CD4-positive, alpha-beta T cell treated with Interleukin-4 for 4 hours (primary cell): ENCODE measurements at places on chromosomes 16 and 17.

DNA sequence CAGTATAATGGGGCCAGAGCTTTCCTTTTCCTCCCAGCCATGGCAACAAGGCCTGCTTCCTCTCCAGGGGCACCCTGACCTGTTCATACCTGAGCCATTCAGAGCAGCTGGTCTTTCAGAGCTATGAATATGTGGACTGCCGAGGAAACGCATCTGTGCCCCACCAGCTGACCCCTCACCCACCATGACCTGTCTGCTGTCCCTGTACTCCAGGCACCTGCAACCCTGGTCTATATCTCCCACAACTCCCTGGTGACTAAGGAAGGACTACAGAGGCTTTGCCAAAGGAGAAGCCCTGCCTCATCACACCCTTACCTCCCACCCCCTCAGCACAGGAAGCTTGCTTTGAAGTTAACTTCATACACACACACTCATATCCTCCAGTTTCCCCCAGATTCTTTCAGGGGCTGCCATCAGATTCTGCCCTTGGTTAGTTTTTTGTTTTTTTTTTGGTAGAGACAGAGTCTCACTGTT lies 6.0 kb downstream of the TMEM106A start:
- no peak for DNase-seq

DNA sequence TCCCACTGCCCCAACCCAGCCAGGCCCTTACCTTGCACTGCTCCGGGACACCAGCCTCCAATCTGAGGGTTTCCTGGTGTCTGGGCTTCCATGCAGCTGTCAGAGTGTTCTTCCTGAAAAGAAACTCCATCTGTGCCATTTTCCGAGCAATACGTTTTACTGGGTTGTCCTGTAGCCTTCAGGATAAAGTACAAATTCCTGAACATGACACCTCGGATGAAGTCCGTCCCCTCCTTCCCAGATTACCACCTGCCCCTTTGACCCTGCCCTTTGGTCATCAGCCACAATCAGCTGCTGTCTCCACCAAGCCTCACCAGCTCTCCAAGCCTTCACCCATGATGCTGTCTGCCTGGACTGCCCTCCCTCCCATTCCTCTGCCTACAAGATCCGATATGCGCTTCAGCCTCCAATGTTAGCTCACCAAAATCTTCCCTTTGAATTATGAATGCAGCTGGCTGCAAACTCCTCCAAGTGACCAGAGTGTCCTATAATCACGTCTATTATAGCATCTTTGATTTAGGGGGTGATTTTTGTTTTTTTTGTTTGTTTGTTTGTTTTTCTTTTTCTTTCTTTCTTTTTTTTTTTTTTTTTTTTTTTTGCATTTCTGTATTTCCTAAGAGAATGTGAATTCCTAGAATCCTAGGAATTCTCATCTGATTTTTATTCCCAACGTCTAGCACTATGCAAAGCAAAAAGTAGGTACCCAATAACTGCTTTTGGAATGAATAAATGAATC lies 60.6 kb upstream of the KIFC3 start:
- DNase-seq = no peak

GRCh38 chr17:81036197-81036941 lies 1.4 kb downstream of the BAIAP2 start:
- no peak for DNase-seq

DNA sequence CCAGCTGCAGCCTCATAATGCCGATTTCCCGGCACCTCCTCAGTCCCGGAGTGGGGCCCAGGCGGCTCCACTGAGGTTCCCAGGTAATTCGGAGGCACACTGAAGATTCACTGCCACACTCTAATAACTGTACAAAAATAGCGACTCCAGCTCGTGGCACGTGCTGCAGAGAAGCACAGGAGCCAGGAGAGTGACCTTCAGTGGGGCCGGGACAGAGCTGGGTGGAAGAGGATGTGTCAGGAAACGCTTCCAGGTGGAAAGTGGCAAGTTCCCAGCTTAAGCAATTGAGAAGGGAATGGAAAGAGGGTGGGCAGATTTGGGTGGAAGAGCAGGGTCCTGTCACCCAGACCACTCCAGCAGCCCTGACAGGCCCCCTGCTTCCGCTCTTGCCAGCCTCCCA lies 3.1 kb upstream of the TRAP1 start:
- no peak for DNase-seq

- DNase-seq = no peak
Observed at GRCh38 chr17:78174346-78174869, 6.0 kb downstream of the SYNGR2 start.

GRCh38 chr16:19497176-19497575 lies 24.7 kb downstream of the GDE1 start:
- no peak for DNase-seq

- no peak for DNase-seq
Observed at GRCh38 chr16:81652798-81653505, 126.1 kb upstream of the PLCG2 start.

DNA sequence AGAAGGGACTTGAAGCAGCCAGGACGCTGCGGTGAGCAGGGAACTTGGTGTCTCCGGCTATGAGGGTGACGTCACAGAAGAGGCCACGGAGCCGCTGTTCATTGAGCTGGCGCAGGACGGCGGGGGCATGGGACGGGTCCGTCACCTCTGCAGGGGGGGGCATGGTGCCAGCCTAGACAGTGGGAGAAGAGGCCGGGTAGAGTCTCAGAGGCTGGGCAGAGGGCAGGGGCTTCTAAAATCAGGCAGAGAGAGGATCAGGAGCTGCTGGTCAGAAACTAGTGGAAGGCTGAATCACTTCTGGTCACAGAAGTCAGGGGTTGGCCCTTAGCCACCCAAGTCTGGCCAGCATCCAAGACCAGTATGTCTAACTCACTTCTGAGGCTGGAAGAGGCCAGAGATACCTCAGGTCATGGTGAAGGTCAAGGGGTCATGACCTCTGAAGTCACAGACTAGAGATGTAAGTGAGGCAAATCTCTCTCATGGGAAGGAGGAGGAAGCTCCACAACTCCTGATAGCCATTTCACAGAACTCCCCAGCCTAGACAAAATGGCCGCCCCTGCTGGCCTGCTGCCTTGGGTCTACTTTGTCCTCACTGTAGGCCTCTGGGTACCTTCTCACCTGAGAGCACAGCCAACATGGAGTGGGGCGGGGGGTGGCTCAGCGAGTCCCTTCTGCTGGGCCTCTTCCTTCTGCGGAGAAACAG lies 12.6 kb downstream of the ZBTB4 start:
- DNase-seq = no peak
